ENCODE measurements at places on chromosomes 12 and 14.

GRCh38 chr14:67358924-67359774, 455 bp downstream of the ATP6V1D start:
- DNase-seq = no peak

- DNase-seq = no peak
Measured at GRCh38 chr14:34355584-34356263, 106.3 kb downstream of the SPTSSA start.

- DNase-seq = no peak
Measured at GRCh38 chr12:10119066-10119465, 10.9 kb downstream of the CLEC7A start.

DNA sequence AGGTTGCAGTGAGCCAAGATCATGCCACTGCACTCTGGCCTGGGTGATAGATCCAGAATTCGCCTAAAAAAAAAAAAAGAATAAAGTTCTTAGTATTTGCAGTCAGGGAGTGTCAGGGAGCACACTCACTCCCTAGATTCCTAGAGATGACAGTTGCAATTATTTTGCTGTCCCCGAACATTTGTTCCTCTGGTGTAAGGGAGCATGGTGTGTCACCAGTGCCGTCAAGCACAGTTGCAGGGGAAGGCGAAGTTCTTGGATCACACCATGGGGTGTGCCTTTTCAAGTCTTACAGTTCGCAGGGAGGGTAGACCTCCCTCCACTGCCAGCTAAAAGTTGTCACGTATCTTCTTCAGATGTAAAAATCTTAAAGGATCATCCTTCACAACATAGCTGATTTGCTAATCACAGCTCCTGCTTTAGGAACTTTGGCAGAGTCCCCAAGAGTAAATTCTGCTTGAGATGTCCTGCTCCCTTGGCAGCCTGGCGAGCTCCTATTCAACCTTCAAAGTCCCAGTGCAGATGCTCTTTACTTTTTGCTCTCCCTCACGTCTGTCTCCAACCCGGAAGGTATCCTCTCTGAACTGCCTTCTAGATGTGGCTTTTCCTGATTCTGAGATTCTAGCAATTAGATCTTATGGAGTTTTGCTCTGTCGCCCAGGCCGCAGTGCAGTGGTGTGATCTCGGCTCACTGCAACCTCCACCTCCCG, 11.3 kb downstream of the ACACB start:
- no peak for DNase-seq

DNA sequence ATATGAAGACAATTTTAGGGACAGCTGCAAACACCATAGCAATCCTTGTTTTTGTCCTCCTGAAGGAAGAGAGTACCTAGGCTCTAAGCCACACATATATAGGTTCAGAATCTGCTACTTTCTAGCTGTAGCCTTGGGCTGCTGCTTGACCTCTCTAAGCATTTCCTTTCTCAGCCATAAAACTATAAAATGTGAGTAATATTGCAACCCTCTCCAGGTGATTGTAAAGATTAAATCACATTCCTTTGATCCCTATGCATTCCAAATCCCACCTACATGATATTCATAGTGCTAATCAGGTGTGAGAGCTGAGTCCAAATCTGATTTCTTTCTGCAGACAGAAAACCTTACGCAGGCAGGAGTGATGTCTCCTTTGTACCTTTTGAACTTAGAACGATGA, 913.5 kb downstream of the VRK1 start:
- DNase-seq = no peak

GRCh38 chr12:74227846-74228545, 309.6 kb upstream of the ATXN7L3B start:
- no peak for DNase-seq

DNA sequence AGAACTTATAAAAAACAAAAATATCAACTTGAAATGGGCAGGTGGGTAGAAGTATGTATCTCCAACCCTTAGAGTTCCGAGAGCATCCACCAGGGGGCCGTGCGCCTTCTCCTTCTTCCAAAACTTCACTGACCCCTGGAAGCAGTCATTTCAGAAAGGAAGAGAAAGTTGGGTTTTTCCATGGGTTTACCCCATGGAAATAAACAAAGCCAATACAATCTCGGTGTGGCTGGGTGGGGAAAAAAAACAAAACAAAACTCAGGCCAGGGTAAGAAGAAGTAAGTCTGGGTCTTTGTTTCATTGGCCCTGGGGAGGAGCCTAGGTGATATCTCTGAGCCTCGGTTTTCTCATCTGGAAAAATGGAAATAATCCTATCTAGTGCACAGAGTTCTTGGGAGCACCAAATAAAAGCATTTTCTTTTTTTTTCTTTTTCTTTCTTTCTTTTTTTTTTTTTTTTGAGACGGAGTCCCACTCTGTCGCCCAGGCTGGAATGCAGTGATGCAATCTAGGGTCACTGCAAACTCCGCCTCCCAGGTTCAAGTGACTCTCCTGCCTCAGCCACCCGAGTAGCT, 33.6 kb upstream of the HNF1A start:
- peak; percentile 58 for DNase-seq

GRCh38 chr12:121355818-121356217, 3.6 kb upstream of the ANAPC5 start:
- no peak for DNase-seq

Data from SW 1271 (cell line).